Activated CD4-positive, CD25-positive, alpha-beta regulatory T cell treated with anti-CD3 and anti-CD28 coated beads, Interleukin-2, amount 50 U/mL, for 24 hours (primary cell): ENCODE measurements at places on chromosomes 7 and 10.
A peak's percentile ranks its signal among the peaks of the same experiment; 100 is the strongest.

DNA sequence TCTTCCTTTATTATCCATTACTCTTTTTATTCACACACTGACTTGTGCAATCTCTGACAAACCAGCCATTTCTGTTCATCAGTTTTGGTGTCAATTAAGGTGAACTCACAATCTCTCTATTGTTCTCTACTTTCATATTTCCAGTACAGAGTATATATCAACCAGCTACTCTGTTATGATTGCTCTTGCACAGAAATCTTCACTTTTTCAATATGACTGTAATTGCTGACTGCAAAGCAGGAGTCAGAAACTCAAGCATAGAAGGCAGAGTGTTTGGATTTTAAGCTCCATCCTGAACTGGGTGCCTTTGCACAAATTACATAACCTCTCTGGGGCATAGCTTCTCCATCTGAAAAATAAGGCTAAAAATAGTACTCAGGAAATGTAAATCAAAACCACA lies 1042.0 kb downstream of the GRM8 start:
- ATAC-seq, result no peak

GRCh38 chr7:128104108-128104742 lies 73.0 kb upstream of the LRRC4 start:
- no peak for ATAC-seq

GRCh38 chr10:131160219-131160875 lies 151.2 kb downstream of the TCERG1L start:
- ATAC-seq, result no peak

GRCh38 chr7:45187946-45188411 lies 30.4 kb downstream of the RAMP3 start:
- no peak for ATAC-seq

- ATAC-seq, result no peak
Observed at GRCh38 chr7:136009488-136010079, 32.4 kb upstream of the MTPN start.

GRCh38 chr10:2011106-2011716 lies 273.9 kb upstream of the ADARB2 start:
- ATAC-seq, result no peak

DNA sequence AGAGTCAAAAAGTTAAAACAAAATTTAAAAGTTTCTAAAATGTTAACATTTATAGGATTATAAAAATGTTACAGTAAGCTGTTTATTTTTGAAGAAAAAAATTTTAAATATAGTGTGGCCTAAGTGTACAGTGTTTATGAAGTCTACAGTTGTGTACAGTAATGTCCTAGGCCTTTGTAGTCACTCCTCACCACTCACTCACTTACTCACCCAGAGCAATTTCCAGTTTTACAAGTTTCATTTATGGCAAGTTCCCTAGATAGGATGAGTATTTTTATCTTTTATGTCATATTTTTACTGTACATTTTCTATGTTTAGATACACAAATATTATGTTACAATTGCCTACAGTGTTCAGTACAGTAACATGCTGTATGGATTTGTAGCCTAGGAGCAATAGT lies 419.9 kb downstream of the ARL4A start:
- no peak for ATAC-seq

DNA sequence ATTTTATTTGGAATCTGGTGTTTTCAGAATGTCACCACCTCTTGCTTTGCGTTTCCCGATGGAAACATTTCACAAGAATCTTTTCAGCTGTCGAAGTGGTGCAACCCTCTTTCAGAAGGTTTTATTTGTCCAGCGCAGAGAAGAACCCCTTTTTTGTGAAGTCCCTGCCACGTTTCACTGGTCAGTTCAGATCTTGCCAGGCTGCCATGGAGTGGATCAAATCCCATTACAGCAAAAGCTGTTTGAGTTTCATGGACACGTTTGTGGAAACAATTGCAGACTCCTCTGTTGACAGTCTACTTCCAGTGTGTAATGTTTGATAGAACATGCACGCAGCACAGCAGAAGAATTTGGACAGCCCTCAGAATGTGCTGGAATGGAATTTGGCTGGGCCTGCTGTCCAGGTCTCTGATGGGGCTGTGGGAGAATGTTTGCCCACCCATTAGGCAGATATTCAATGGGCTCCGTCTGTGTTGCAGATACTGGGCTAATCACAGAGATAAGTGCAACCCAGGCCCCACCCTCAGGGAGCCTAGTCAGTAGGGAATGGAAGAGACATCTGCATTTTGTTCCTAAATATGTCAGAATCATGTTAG lies 143.2 kb downstream of the GRK5 start:
- no peak for ATAC-seq

DNA sequence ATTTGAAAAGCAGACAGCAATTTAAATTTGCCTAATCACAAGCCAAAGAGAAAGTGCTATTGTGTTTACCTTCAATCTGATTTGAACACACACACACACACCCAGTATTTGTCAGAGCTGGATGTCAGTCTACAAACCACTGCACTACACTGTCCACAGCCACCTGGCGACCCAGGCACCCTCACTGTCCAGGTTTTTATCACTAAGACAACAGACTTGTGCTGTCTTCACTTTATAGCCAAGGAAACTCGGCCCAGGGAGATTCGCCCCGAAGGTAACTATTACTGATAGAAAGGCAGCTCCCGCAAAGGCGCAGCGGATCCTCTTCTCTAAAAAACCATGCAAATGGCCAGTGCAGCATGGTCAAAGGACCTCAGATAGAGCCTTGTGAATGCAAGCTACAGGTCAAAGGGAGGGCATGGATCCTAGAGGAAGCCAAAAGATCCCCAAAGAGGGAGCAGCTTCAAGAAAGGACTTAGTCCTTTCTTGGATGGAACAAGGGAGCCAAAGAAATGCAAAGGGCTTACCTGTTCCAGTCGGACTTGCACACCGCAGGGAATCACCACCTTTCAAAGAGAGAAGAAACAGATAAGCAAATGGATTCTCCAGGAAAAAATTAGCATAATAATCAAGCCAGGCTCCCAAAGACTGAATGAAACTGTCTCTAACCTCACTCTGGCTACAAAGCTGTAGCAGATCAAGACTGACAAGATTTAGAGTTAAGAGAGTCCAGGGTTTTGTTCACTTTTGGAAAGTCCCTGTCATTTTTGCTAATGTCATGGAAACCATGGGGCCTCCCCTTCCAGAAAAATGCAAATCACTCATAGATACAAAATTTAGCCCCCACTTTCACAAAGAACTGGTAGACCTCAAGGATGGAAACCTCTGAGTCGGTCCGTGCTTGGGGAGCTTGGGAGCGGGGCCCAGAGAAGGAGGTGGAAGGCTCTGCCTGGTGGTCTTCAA lies 101.1 kb downstream of the TNS3 start:
- peak; percentile 30 for ATAC-seq

GRCh38 chr10:78850644-78851435 lies 217.9 kb upstream of the ZMIZ1 start:
- ATAC-seq, result no peak

DNA sequence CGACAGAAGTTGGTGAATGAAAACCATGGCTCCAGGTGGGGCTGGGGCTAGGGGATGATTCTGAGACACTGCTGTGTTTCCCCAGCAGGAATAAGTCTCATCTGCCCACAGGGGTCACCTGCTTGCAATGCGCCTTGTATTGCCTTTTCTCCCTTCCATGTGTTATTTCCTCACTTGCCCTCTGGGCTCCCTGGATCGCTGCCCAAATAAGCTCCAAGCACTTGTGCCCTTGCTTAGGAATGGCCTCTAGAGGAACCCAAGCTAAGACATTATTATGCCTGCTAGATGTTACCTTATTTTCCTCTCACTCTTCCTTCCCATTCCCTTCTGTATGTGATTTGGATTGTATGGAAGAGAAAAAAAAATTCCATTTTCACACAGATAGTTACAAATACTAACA lies 24.8 kb upstream of the PLPP4 start:
- ATAC-seq, result no peak

- no peak for ATAC-seq
Observed at GRCh38 chr10:49290131-49290530, 8.8 kb upstream of the C10orf71 start.

GRCh38 chr10:87590705-87591588 lies 68.7 kb upstream of the PAPSS2 start:
- no peak for ATAC-seq

DNA sequence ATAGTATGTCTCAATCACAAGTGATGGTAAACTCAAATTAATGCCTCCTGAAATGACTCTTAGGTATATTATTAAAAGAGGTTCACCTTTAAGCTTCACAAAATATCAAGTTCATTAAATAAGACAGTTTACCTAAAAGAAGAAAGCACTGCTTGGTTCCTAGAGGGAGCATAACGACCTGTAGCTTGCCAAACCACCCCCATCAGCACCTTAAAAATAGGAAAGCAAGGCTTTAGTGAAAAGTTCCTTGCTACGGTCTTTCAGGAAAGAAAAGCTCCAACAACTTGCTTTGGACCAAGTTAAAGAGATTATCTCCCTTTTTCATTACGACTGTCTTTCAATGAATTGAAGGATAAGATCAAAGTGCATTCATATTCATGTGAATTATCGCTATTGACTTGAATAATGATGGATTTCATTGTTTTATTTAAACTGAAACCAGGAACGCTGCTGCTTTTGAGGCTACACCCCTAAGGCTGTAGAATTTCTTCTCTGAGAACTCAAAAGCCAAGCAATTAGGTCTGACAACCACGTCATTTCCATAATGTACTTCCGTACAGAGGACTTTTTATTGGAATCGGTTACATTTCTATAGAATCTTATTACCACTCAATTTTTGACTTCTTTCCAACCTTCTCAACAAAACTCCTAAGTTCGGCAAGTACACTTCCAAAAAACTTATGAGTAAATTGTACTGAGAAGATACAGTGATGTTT lies 7.0 kb upstream of the SPAG6 start:
- no peak for ATAC-seq

- ATAC-seq, result no peak
Observed at GRCh38 chr7:33701927-33702326, 203.4 kb upstream of the BMPER start.

DNA sequence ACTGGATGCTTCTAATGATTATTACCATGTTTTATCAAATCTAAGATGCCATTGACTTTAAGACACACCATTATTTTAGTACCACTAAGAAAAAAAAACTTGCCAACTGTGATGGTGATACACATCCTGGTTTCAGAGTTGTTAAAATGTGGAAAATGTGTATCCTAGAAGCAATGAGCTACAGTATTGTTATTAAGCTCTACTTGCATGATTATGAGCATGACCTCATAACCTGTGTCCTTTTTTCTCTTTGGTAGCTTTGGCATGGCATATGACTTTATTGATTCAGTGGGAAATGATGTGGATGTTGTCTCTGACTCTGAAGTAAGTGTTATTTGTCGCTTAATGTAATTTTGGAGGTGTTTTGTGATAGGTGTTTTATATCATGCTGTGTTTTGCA lies 3.3 kb downstream of the EDRF1 start:
- ATAC-seq, result no peak

DNA sequence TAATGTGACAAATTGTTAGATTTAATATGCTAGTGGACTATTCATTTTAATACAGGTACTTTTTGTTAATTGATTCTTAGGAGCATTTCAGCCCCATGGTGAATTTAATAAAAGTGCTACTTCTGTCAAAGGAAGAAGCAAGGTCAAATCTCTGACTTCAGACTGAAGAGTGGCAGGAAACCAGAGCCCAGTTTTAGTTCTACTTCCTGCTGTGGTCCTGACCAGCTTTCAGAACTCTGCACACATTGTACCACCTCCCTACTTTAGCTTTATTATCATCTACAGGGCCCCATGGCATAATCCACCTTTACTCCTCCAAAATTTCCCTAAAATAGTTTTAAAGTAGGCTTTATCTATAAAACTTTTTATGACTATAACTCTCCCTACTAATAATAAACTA lies 33.7 kb downstream of the CTTNBP2 start:
- no peak for ATAC-seq

GRCh38 chr7:90269163-90269562 lies 24.2 kb downstream of the CFAP69 start:
- no peak for ATAC-seq

DNA sequence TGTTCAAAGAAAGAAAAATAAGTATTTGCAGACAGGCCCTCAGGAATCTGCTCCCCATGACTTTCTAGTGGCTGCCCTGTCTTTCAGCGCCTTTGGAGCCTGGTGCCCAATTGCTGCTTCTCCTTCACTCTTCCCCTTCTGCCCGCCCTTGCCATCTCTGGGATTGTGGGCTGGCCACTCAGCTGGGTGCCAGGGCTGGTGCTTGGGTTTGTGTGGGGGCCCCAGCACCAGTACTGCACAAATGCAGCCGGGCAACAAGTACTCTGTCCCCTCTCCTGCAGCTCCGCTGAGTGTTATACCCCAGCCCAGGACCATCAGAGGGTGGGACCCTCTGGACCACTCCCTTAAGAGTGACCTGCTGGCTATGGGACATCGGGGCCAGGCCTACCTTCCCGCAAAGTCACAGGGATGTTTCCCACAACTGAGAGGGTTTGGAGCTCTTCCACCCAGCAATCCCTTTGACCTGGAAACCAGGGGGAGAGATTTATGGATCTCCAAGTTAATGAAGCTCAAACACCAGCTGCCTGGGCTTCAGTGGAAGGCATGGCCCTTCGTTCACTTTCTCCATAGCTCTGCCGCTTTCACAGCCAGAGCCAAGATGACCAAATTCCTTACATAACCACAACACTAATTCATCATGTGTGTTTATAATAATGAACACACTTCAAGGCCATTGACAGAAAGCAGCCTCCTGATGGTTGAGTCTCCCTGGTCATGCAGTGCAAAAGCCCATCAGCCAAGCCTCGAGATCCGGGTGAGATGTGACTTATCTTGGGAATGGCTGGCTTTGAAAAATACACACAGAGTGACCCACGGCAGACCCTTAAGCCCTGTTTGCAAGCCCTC lies 313.9 kb upstream of the ZNF32 start:
- no peak for ATAC-seq

GRCh38 chr10:111018021-111018420 lies 58.8 kb upstream of the ADRA2A start:
- no peak for ATAC-seq

DNA sequence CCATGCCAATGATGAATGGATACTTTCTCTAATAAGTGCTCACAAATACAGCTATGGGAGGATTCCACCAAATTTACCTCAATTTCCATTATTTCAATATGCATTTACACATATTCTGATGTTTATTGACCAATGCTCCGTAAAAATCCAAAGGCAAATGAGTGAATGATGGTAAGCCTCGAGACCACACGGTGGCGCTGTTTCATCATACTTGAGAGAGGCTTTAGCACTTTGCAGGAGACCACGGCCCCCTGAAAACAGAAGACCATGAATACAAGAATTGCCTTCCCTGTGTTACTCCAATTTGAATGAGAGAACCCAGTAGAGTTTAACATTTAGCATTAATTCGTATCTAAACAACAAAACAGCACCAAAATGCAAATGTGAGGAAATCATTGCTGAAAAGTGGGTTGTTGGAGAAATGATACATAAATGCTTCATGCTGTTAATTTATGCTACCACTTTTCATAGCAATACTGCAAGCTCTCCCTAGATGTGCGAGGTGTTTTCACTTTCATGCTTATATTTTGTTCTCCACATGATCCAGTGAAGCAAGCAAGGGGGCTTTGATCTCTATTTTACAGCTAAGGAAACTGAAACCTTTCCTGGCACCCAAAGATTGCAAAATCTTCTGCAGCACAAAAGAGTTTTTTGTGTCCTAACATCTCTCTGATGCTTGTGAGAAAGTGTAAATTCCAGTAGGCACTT lies 35.4 kb downstream of the TRIL start:
- no peak for ATAC-seq
